Dermis blood vessel endothelial cell (primary cell): ENCODE measurements at places on chromosomes 6 and 20. TPM values are rescaled to one million over a fixed set of nuclear protein-coding genes. Genes with fewer than 3 reads are reported as not detected.

Gene ME1
- 7.8 and 25.3 TPM in 2 replicates for total RNA-seq

Gene TAAR1
- not detected in 2 replicates for total RNA-seq

Gene DLL1
- total RNA-seq = 7.5 and 7.6 TPM in 2 replicates

Gene RPL10A
- 1,962 and 2,039 TPM in 2 replicates for total RNA-seq

Gene ANKRD66
- not detected in 2 replicates for total RNA-seq

Gene RTEL1
- 13.4 and 17.9 TPM in 2 replicates for total RNA-seq

Gene EFCAB8
- total RNA-seq = under 0.01 and 0.05 TPM in 2 replicates

Gene YWHAB
- 137 and 188 TPM in 2 replicates for total RNA-seq

Gene SLC17A3
- total RNA-seq = 0.17 and 0.28 TPM in 2 replicates

Gene FKBP1C
- 0.17 and 4.4 TPM in 2 replicates for total RNA-seq

Gene CAGE1
- total RNA-seq = under 0.01 TPM in 1 of 2 replicates, not detected in the other

Gene OPN5
- total RNA-seq = not detected in 2 replicates

Gene TSBP1
- not detected in 2 replicates for total RNA-seq

Gene KCNK5
- total RNA-seq = 0.17 TPM in 1 of 2 replicates, not detected in the other

Gene C6orf15
- total RNA-seq = 0.14 TPM in 1 of 2 replicates, not detected in the other

Gene MAPK13
- 5.6 and 8.9 TPM in 2 replicates for total RNA-seq

Gene ELOVL2
- total RNA-seq = under 0.01 TPM in 1 of 2 replicates, not detected in the other

Gene COMMD7
- total RNA-seq = 24.4 and 28.1 TPM in 2 replicates

Gene NCOA5
- total RNA-seq = 16.7 and 18.6 TPM in 2 replicates

Gene HLA-G
- not detected in 2 replicates for total RNA-seq

Gene TRERF1
- 0.05 and 0.17 TPM in 2 replicates for total RNA-seq

Gene UNC5CL
- 0.14 and 0.17 TPM in 2 replicates for total RNA-seq

Gene PTCRA
- not detected in 2 replicates for total RNA-seq

Gene WFDC12
- not detected in 2 replicates for total RNA-seq

Gene SYCP2
- 1.7 and 3.1 TPM in 2 replicates for total RNA-seq

Gene CBLN4
- total RNA-seq = not detected in 2 replicates

Gene NMBR
- total RNA-seq = not detected in 2 replicates

Gene EPB41L1
- 16.0 and 21.1 TPM in 2 replicates for total RNA-seq

Gene TRIM40
- not detected in 2 replicates for total RNA-seq

Gene COL10A1
- not detected in 2 replicates for total RNA-seq

Gene ECT2L
- not detected in 2 replicates for total RNA-seq

Gene SPEF1
- total RNA-seq = 0.05 TPM in 1 of 2 replicates, not detected in the other

Gene PHF10
- total RNA-seq = 44.9 and 53.2 TPM in 2 replicates

Gene SLC52A3
- 0.23 TPM in 1 of 2 replicates, not detected in the other for total RNA-seq

Gene CGAS
- 4.1 and 8.7 TPM in 2 replicates for total RNA-seq

Gene OPRM1
- not detected in 2 replicates for total RNA-seq

Gene HLA-DMB
- total RNA-seq = 1.0 and 2.9 TPM in 2 replicates

Gene FAM83C
- total RNA-seq = not detected in 2 replicates

Gene FILIP1
- 11.3 and 21.1 TPM in 2 replicates for total RNA-seq

Gene PROKR2
- not detected in 2 replicates for total RNA-seq

Gene COL11A2
- total RNA-seq = 0.28 and 0.34 TPM in 2 replicates

Gene SCRT2
- total RNA-seq = not detected in 2 replicates
